ENCODE measurements at places on chromosomes 12 and 14. TPM values are rescaled to one million over a fixed set of nuclear protein-coding genes. Genes with fewer than 3 reads are reported as not detected.

Gene TPPP2
- 0.49 TPM for total RNA-seq

Gene STYK1
- total RNA-seq: 0.85 TPM

Gene TSPAN8
- 76.1 TPM for total RNA-seq

Gene OSBPL8
- 103 TPM for total RNA-seq

- no peak for DNase-seq
Measured at GRCh38 chr12:2451025-2451424, 343.7 kb upstream of the FKBP4 start.

DNA sequence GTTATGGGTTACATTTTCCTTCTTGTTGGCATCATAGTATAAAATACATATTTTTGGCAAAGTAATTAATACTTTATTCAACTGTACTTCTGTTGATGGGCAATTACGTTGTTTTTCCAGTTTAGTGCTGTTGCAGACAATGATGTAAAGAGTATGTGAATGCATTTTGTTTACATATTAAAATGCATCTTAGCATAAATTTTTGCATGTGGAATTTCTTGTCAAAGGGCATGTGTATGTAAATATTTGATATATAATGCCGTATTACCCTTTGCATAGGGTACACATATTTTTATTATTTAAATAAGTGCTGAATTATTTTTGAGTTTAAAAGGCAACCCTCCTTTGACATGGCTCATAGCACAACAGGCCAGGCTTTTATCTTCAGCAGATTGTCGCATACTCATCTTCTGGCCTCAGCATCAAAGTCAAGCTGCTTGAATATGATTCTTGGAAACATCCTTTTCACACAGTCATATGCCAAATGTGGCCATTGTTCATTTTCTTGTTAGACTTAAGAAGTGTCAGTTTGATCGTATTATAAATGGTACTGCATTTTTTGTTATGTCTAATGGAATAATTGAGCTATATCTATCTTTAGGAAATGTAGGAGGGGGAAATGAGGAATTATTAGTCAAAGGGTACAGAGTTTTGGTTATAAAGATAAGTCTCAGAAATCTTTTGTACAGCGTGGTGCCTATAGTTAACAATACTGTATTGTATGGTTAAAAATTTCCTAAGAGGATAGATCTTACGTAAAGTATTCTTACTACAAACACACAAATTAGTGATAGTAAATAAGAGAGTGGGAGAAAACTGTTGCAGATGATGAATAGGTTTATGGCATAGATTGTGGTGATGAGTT lies 138.5 kb downstream of the FUT8 start:
- DNase-seq: no peak

- DNase-seq: no peak
Measured at GRCh38 chr14:33068626-33069025, 129.9 kb downstream of the NPAS3 start.

- DNase-seq: no peak
Measured at GRCh38 chr12:106282457-106283097, 20.0 kb upstream of the TCP11L2 start.
